ENCODE measurements at places on chromosomes 12 and 14.

DNA sequence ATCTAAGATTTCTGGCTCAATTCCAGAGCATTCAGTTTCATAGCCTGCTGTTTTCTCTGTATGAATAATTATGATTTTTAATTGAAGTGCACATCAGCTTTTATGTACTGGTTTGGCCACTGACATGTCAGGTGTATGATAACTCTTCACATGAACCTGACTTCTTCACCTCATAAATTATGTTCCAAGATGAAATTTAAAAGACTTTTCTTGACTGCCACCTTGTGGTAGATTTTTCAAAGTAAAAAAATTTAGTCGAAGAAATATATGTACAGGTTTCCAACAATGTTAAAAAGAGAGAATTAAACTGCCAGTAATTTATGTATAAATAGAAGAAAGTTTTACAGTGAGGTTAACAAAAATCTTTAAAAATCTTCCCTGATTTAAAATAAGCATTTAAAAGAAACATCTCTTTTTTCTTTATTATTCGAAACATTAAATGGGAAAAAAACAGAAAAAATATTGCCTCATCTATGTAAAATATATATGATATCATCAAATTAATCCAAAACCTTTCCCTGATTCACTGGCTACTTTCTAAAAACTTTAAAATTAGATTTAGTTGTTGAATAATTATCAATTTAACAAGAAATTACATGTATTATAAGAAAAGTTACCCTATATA lies 124.9 kb upstream of the ATXN7L3B start:
- no peak for DNase-seq

DNA sequence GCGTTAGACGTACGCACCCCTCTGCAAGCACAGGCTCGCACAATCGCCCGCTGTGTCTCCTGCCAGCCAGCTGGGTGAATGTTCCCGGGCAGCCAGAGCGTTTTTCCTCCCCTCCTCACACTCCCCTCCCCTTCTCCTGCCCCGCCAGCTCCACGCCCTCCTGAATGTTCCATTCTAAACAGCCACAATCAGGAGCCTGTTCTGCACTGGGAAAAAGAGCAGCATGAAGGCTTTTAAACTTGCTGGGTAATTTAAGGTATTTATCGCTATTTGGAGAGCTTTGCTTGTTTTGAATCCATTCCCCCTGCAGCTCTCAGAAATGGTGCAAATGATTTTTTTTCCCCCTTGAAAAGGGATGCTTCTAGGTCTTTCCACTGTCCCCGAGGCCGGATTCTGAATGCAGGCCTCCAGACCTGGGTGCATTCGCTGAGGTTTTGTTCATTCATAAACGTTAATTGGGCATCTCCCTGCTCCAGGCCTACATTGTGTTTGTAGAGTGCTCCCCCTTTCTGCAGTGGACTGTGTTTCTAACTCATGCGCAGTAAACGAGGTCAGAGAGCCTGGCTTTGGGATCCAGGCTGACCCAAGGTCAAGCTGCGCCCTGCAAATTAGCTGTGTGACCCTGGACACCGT lies 212.5 kb downstream of the CHST11 start:
- no peak for DNase-seq

- DNase-seq: no peak
Observed at GRCh38 chr14:73764406-73765280, 50.5 kb upstream of the PNMA1 start.

DNA sequence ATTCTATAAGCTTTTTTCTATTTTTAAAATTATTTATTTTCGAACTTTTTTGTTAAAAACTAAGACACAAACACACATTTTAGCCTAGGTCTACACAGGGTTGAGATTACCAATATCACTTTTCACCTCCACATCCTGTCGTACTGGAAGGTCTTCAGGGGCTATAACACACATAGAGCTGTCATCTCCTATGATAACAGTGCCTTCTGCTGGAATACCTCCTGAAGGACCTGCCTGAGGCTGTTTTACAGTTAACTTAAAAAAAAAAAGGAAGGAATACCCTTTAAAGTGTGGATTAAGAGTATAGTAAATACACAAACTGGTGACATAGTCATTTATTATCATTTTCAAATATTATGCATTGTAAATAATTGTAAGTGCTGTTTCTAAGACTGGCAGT lies 43.0 kb downstream of the RASSF8 start:
- no peak for DNase-seq

GRCh38 chr12:49706351-49707127 lies 666 bp downstream of the FMNL3 start:
- no peak for DNase-seq

- no peak for DNase-seq
Observed at GRCh38 chr12:6868211-6869048, 1.1 kb downstream of the TPI1 start.

DNA sequence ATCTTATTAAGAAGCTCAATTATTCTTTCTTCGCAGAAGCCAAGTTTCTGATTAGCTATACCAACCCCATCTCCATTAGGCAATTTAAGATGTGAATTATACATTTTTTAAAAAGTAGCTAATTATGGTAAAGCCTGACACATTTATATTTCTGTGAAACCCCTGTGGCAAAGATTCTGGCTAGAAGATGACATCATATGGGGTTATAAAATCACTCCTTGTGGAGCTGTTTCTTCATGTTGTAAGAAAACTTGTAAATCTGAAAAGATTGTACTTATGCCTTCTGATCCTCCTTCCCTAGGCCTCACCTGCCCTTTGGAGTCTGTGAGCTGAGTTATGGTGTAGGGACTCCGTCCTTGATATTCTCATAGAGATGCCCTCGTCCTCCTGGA lies 78.1 kb downstream of the CHST11 start:
- DNase-seq: no peak

DNA sequence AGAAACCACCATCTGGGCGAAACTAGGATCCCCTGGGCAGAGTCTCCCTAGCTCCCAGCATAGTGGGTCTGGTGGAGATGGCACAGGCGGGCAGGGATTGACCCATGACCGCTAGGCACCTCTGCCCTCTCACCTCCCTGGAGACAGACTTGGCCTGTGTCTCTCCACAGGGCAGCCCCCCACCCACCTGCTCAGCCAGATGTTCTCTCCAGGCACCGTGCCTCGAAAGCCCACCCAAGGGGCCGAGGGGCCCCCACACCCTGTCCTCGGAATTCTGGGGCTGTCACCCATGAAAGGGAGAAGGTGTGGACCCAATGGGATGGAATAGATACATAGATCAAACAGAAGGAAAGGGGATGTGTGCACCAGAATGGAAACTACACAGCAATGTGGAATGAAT lies 229.1 kb upstream of the RTL1 start:
- no peak for DNase-seq

DNA sequence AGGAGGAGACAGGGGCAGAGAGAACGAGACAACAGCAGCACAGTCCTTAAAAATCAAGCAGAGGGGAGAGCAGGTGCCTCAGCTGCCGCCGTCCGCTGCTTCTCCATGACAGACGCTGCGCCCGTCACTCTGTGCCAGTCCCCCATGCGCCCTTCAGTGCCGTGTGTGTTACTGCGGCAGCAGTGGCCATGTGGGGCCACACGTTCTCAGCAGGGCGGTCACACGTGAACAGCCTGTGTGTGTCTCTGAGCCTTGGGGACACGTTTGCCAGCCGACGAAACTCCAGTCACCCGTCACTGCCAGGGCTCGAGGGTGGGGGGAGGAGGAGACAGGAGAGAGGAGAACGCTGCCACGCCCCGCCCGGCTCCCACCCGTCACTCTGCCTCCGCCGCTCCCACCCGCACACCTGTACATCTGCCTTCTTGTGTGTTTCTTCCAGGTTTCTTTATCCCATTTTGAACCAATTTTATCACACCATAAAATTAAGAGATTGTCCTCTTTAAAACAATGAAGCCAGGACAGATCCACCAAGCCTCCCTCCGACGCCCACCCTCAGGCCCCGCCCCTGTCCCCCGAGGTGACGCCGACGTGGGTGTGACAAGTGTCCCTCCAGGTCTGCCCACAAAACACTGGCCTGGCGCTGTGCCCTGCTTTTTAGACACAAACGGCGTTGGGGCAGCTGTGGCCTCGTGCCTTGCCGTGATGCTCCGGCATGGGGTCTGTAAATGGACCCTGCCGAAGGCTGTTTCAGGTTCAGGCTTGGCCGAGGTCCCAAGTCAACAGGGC lies 58.2 kb downstream of the GALNT9 start:
- DNase-seq: no peak

GRCh38 chr12:4412465-4412864 lies 33.0 kb upstream of the FGF23 start:
- DNase-seq: no peak
